ENCODE measurements at places on chromosomes 6 and 20. TPM values are rescaled to one million over a fixed set of nuclear protein-coding genes. Genes with fewer than 3 reads are reported as not detected.

GRCh38 chr6:82066991-82067411, 180.5 kb downstream of the IBTK start:
- peak; percentile 76 for DNase-seq

DNA sequence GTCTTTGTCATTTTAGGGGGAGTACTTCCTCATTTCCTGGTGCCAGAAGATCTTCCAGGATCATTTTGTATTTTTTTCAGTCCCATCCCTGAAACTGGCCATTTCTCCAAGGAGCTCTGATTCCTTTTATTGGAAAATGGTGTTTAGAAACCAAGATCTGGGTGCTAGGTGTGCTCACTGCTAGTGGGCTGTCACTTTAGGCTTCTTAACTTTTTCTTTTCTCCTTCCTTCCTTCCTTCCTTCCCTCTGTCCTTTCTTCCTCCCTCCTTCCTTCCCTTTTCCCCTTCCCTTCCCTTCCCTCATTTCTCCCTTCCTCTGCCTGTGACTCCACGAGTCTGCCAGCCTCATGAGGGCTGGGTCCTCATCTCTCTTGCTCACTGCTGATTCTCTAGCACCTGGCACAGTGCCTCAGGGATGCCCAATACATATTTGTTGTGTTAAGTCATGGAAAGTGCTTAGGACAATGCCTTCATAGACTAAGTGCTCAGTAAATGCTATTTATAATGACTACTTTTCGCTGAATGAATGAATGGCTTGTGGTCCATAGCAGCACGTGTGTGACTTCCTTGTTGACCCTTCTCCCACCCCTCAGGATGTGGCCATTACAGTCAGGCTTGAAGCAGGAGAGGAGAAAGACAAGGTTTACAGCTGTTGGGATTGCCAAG, 36.9 kb downstream of the APCDD1L start:
- no peak for DNase-seq

GRCh38 chr6:154496793-154497517, 13.5 kb downstream of the CNKSR3 start:
- DNase-seq: no peak

DNA sequence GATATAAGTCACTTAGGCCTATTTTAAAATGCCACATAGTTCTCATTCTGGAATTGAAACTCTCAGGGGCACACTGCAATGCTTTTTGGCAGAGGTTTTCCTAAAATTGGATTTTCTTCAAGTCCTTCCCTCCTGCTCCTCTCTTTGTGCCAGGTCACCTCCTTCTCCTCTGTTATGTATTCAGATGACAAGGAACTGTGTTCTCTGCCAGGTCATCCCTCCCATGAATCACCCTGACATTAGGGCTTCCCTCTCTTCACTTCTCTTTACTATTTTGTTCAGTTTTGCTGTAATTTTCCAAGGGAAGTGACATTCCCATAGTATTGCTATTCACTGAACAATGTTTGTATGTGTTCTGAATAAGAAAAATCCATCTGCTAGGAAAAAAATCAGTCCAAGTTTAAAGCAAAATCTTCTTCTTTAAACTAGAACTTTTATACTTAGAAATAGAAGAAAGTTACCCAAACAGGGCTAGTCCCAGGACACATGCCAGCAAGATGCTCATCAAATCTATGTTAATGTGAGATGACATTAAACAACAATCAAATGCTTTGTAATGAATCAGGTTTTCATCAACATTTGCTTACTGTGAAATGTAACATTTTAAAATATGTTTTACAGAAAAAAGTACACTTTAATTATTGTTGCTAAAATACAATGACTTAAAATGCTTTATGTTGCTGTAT, 461.1 kb downstream of the MMUT start:
- no peak for DNase-seq

- DNase-seq: peak; percentile 91
These were observed 29.0 kb downstream of the MOCS3 start for GRCh38 chr20:50987493-50988210.

HLA-DQA1 gene
- not detected for total RNA-seq

GRCh38 chr6:95175927-95176675, 401.2 kb upstream of the MANEA start:
- DNase-seq: no peak

GRCh38 chr6:109791301-109791700, 100.2 kb downstream of the FIG4 start:
- no peak for DNase-seq

STAU1 gene
- total RNA-seq: 34.9 TPM

CNR1 gene
- total RNA-seq: under 0.01 TPM

SUMO4 gene
- 1.2 TPM for total RNA-seq

GRCh38 chr6:167699141-167699931, 127.4 kb upstream of the AFDN start:
- DNase-seq: peak; percentile 81

ADGB gene
- not detected for total RNA-seq
